ENCODE measurements at places on chromosomes 11 and 22.

- no peak for DNase-seq
These were observed 45.2 kb upstream of the TBCEL start for GRCh38 chr11:120978701-120979100.

- DNase-seq = no peak
These were observed 888.9 kb downstream of the BRD1 start for GRCh38 chr22:48938741-48939140.

- no peak for DNase-seq
These were observed 6.0 kb downstream of the OR2AT4 start for GRCh38 chr11:75090671-75091177.

DNA sequence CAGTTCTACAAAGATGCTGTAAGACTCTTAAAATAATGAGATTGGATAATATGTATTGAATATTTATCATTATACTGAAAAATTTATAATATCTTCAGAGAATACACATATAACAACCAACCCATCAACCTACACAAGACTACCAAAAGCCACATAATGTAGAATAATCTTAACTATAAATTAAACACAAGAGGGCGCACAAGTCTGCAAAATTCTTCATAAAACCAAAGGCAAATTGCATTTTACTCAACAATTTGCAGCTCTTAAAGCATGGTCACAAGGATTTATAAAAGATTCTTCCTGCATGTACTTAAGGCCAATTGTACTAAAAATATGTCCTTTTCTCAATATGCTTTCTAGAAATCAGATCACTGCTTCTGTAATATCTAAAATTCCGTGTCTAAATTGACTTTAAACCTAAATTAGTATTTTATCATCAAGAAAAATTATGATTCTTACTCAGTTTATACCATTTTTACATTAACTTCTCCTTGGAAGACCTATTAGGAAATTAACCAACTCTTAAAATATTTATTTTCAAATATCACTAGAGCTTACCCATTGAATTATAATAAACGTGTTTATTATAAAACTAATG is 79.0 kb downstream of the TTC28 start:
- DNase-seq = no peak

- DNase-seq = no peak
These were observed 48.8 kb upstream of the LARGE1 start for GRCh38 chr22:33969045-33969444.

GRCh38 chr11:1870721-1871466 is 18.0 kb downstream of the LSP1 start:
- no peak for DNase-seq

DNA sequence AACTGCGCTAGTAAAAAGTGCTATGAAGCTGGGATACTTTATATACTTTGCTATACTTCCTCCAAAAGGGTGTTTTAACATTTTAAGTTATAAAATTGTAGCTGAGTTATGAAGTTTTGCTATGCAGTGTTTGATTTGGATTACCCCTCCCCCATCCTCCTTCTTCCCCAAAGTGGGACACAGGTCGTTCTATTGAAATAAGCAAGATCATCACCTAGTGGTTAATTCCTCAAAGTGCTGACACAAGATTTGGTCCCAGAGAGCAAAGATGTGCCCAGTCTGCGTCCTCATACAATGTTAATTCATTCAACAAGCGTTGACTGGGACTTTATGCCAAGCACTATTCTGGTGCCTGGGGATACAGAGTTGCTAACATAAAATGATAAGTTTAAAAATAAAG is 78.5 kb downstream of the SPON1 start:
- no peak for DNase-seq

DNA sequence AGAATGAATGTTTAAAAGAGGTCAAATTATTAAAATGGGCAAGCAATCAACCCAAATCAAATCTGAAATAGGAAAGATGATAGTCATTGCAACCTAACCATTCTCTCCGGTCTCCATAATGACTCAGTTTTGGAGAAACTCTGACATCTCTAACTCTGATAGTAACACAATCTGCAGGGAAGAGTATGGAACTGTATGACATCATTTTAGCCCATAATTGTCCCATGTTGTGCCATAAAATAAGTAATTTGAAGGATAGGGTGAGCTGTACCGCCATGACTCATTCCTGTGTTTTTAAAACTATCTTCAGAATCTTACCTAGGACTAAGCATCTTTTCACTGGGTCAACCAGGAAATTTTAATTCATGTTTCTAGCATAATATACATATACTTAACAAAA is 350.8 kb downstream of the DLG2 start:
- no peak for DNase-seq

- DNase-seq = no peak
These were observed 1.3 kb upstream of the CD82 start for GRCh38 chr11:44564166-44564565.

DNA sequence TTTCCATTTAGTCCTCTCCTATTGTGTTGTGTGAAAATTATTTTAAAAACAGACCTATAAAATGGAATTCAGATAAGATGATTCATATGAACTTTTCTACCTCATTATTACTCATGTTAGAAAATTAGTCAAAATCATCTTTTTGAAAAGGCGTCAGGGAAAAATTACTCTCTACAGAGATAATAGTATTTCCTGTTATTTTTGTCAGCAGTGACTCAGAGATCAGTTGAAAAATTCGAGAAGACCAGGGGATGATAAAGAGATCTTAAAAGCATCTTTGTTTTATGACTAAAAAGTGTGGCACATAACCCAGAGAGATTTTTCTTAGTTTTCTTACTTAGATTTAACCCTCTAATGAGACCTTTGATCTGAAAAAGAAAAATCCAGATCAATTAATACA is 157.9 kb upstream of the CARD18 start:
- DNase-seq = no peak

DNA sequence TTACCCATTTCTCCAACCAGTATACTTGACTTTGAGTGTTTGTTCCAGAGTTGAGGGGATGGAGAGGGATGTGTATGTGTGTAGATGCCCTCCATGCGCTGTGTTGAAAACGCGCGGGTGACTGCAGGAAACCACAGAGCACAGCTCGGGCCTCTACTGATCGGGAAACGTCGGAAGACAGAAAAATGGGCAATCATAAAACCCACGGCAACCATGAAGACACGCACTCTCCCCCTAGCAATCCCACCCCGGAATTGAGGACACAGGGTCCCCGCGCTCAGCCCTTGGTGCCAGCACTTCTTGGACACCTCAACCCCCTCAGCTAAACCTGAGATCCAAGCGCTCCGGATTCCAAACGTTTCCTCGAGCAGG is 251 bp upstream of the UQCC3 start:
- DNase-seq = no peak

DNA sequence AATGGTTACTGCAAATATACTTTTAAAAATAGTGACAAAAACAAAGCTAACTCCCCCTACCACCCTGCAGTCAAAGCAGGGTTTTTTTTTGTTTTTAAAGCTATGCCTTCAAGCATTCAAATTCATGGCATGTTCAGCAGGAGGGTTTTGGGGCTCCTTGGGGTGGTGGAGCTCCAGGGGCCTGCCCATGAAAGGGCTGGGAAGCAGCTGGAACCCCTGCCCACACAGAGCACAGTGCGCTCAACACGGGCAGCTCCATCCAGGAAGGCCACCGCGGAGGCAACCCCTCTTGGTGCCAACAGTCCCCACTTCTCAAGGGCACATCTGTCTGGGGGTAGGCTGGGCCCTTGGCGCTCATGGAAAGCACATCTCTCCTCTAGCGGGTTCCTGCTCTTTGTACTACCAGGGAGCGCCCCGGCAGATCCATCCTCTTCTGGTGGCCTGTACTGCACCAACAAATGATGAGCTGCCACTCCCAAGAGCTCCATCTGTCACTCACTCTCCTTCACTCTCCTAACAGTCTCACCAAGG is 16.6 kb upstream of the PHLDA2 start:
- DNase-seq = no peak

GRCh38 chr11:66414120-66414934 is 6.5 kb upstream of the NPAS4 start:
- no peak for DNase-seq

- DNase-seq = no peak
These were observed 9.4 kb downstream of the PIK3IP1 start for GRCh38 chr22:31282748-31283468.

GRCh38 chr11:134014511-134014910 is 54.4 kb upstream of the JAM3 start:
- no peak for DNase-seq

DNA sequence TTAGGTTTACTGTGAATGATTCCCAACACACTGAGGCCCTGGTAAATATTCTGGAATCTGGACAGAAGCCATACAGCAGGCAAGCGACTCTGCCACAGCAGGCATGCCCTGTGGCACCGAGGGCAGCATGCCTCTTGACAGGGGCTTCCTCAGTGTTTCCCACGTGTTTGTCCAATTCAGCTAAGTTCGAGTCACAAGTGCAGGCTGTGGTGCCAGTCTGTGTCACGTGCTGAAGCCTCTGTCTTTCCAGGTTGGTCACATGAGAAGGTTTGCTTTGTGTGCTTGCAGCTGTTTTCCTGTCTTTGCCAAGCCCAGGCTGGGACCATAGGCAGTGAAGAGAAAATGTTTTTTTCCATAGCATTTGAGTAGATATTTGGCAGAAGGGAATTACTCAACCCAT is 2.4 kb upstream of the PPFIBP2 start:
- no peak for DNase-seq

DNA sequence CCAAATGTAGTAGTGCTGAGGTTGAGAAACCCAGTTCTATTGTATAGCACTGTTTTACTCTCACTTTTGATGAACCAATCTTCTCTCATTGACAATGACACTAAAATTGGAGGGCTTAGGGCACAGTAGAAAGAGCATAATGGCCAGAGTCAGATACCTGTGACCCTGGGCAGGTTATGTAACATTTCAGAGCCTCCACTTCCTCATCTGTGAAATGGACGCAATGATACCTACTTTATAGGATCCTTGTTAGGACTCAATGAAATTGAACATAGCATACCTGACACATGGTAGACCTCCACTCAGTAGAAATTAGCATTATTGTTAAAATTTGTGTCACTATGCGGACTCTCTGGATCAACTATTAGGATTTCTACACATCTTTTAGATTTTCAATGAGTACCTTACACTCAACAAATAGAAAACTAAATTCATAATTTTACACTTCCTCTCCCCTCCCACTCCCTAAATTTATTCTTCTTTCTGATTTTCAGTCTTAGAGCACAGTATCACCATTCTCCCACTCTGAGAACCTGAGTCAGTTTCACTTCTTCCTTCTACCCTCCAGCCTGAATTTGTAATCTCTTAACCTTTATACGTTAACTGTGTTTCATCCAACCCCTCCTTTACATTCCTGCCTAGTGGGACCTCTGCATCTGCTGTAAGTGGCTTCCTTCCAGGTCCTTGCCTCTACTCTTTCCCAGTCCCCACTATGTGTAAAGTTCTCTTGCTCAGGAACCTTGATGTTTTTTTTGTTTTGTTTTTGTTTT is 78.3 kb downstream of the MICAL2 start:
- DNase-seq = no peak

DNA sequence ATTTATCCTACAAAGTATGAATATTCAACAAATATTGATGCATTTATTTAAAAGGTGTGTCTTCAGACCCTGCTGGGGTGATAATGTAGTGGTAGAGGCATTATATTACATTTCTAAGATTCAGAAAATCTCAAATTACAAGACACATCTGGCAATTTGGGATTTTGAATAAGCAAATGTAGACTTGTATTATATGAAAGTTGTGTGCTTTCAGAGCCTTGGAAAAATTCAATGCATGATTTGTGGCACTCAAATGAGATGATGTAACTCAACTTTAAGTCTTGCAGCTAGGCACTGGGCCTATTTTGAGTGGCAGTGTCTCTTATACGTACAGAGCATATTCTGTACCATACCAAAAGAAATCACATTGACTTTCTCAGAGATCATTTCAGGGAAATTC is 214.4 kb downstream of the ETS1 start:
- DNase-seq = no peak

GRCh38 chr11:95451682-95452081 is 220.7 kb upstream of the SESN3 start:
- no peak for DNase-seq

DNA sequence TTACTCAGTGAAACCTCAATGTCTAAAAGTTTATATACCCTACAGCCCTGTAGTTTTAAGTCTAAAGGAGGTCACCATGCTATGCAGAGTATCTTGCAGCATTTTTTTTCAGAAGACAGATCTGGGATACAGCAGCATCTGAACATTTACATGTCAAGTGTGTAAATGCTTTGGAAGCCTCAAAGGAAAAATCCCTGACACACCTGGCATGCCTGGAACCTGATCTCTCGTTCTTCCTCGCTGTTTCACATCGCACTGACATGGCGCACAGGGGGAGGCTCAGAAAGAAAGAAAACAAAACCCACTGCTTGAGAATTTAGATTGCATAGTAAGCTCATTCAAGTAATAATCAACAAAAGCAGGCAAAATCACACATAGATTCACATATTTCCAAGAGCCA is 31.0 kb downstream of the PAX6 start:
- no peak for DNase-seq

- no peak for DNase-seq
These were observed 413.4 kb downstream of the SOX6 start for GRCh38 chr11:15942936-15943335.

- no peak for DNase-seq
These were observed 52.1 kb downstream of the PLEKHA7 start for GRCh38 chr11:16962146-16962545.

DNA sequence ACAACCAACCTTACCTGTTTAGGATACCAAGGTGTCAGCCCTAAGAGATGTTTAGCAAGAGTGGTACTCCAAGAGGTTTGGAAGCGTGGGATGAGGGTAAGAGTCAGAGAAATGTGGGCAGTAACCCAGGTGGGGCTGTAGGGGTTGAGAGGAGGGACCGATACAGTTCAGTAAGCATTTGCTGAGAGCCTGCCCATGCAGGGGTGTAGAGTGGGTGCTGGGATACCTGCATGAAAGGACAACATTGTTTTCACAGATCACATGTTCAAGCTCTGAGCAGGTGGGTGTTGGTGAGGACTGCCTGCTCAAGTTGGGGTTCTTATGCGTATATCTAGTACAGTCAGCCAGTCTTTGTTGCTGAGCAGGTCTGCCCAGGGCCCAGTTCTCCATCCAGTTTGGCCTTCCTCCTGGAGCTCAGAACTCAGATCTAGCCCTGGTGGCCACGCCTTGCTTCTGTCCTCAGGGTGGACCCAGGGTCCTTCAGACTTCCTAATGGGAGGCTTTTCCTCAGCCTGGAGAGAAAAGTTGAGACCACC is 14.8 kb downstream of the PPFIBP2 start:
- DNase-seq = no peak

- DNase-seq = no peak
These were observed 63.0 kb downstream of the RELT start for GRCh38 chr11:73439002-73439843.

Data from stimulated activated CD8-positive, alpha-beta memory T cell treated with anti-CD3 and anti-CD28 coated beads, Interleukin-2, amount 100 ng/mL, for 1 hour (primary cell).